ENCODE measurements at places on chromosomes 12 and 14. TPM values are rescaled to one million over a fixed set of nuclear protein-coding genes. Genes with fewer than 3 reads are reported as not detected.

DNA sequence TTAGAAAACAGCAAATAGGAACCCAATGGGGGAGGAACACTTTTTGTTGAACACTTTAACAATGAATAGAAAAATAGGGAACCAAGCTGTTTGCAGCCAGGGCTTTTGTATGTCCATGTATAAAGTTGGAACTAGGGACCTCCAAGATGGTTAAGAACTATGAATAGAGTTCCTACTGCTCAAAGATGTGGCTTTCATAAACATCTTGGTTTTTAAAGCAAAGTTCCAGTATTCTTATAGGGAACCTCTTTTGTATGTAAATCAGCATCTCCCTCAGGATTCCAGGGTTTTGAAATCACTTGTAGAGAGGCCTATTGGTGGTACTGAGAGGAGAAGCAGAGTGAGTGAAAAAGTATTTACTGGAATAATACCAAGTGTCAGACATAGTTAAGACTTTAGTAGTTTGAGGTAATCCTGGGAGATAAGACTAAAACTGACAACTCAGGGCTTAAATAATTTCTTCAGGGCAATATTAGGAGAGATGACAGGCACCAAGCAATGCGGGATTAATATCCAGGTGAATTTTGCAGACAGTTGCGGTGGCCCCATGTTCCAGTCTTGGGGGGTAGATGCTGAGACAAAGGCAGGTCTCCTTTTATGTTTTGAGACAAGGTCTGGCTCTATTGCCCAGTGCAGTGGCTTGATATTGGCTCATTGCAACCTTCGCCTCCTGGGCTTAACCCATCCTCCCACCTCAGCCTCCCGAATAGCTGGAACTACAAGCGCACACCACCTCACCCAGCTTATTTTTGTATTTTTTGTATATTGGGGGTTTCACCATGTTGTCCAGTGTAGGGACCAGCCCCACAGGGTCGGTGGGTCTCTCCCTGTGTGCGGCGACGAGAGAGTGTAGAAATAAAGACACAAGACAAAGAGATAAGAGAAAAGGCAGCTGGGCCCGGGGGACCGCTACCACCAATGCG, 10.4 kb upstream of the EID3 start:
- H3K36me3 ChIP-seq: peaks cover 57% of the 10 kb centered on the region
- peaks cover 40% of the 10 kb centered on the region for H3K4me1 ChIP-seq
- peak overlapping the region; percentile 25 for H3K27ac ChIP-seq

- no peak overlapping the region for H3K27ac ChIP-seq
- no peaks in the 10 kb centered on the region for H3K27me3 ChIP-seq
- no peak for DNase-seq
- no peak overlapping the region for H3K4me3 ChIP-seq
- H3K4me1 ChIP-seq: no peaks in the 10 kb centered on the region
- no peaks in the 10 kb centered on the region for H3K36me3 ChIP-seq
These were observed 124.4 kb downstream of the DAD1 start for GRCh38 chr14:22464422-22465142.

DNA sequence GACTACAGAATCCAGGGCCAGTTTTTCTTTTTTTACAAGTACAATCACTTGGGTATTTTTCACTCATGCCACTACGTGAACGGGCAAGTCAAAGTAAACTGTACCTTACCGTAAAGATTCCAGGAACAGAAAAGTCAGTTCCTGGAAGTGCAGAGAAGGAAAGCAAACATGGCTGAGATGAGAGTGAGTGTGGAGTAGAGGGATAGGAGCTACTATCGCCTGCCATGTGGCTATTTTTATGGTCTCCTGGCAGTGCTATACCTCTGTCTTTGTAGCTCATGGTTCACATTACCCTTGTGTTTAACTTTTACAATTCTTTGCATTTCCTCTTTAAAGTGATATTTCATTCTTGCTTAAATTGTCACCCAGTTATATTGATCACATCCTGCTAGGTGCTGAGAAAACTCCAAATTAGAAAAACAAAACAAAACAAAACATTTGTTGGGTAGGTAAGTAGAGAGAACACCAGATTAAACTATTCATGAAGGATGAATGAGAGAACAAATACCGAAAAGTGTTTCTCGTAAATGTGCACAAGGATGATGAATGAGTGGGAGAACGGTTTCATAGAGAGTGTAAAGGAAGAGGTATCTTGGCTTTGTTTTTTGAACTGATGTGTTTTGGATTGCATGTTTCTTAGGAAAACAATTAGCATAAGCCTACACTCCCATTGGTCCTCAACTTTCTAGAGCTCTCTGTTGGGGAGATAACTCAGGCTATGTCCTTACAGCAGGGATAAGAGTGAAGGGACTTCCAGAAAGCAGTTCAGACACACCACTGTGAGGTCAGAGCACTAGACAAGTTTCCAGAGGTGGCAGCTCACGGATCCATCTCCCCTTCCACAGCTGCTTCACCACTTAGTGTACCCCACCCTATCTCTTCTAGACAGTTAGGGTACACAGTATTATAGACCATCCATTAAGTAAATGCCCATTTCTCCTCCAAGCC, 163.7 kb downstream of the IPO8 start:
- no peak for DNase-seq
- H3K4me3 ChIP-seq: no peak overlapping the region
- no peak overlapping the region for H3K27ac ChIP-seq
- H3K4me1 ChIP-seq: no peaks in the 10 kb centered on the region

- no peaks in the 10 kb centered on the region for H3K27me3 ChIP-seq
- no peak for DNase-seq
- no peak overlapping the region for H3K27ac ChIP-seq
- no peaks in the 10 kb centered on the region for H3K36me3 ChIP-seq
These were observed 131.2 kb downstream of the MSRB3 start for GRCh38 chr12:65409726-65410125.

DNA sequence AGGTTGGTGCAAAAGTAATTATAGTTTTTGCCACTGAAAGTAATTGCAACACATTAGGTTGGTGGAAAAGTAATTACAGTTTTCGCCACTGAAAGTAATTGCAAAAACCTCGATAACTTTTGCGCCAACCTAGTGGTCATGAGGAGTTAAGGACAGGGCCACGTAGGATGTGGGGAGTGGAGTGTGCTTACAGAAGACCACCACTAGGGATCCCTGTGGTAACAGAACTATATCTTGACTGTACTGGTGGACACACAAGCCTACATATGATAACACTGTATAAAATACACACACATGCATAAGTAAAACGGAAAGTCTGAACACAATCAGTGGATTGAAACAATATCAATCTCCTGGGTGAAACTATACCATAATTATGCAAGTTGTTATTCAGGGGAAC, 187.4 kb upstream of the ABCD2 start:
- H3K4me3 ChIP-seq: no peak overlapping the region
- H3K4me1 ChIP-seq: no peaks in the 10 kb centered on the region
- H3K27ac ChIP-seq: no peak overlapping the region
- H3K27me3 ChIP-seq: no peaks in the 10 kb centered on the region

DNA sequence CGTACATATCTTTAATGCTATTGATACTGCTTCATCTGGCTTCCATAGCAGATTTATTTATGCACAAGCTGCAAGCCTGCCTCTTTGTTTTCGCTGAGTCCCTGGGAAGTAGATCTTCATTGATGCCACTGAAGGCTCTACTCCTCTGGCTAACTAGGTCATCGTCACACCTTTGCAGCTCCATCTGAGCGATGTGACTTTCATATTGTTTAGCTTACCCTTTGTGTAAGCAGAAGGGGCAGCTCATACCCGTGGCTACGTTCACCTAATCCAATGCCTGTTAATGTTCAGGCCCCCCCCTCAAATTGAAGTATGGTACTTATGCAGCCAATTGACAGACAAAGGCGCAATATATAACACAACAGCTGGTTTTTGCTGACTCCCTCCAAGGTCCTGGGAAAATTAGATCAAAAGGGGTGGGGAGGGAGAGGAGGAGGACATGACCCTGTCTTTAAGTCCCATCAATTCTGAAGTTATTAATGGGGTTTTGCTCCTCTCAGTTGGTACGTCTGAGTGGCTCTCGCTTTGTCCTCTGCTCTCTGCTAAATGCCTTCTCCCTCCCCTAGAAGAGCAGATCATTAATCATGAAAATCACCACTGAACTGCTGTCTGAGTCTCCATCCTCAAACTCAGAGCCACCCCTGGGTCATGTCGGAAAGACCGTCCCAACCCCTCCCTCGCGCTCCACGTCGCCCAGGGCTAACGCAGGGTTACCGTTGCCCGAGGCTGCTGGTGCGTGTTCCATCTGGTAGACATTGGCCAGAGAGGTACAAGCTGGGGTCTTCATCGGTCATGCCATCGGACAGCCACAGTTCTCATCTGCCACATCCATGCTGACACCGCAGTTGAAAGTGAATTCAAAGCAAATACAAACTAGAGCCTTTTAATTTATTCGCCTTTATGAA, 128.8 kb downstream of the ADGRD1 start:
- no peaks in the 10 kb centered on the region for H3K4me1 ChIP-seq
- no peaks in the 10 kb centered on the region for H3K36me3 ChIP-seq
- H3K27ac ChIP-seq: no peak overlapping the region
- H3K4me3 ChIP-seq: no peak overlapping the region
- DNase-seq: no peak

- no peaks in the 10 kb centered on the region for H3K4me1 ChIP-seq
- H3K27ac ChIP-seq: no peak overlapping the region
- no peak overlapping the region for H3K4me3 ChIP-seq
- no peak for DNase-seq
- H3K27me3 ChIP-seq: no peaks in the 10 kb centered on the region
These were observed 65.5 kb upstream of the SLCO1C1 start for GRCh38 chr12:20629414-20630156.

DNA sequence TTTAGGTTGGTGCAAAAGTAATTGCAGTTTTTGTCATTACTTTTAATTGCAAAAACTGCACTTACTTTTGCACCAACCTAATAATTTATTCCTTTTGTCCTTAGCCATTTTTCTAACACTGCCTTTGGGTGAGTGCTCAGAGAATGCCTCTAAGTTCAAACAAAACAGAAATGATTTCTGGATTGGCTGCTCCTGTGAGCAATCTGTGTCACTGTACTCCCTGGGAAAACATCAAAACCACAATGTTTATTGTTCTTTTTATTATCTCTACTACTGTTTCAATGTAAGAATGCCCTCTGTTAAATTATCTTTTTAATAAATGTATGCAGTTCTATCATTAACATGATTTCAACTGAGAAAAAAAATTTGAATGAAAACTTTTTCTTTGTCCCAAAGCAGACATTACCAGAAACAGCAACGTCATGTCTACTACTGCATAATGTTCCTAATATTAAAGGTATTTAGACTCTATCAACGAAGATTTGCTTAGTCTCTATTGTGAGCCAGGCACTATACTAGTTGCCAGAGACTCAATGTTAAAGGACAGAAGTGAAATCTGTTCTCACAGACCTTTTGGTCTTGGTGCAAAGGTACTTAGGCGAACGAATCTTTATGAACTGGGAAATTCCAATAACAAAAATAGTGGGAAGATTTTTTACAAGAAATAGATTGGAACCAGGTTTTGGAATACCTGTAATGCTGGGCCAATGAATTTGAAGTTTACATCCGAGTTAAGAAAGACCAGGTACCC, 6.2 kb downstream of the SLC41A2 start:
- no peak overlapping the region for H3K27ac ChIP-seq
- no peaks in the 10 kb centered on the region for H3K36me3 ChIP-seq
- H3K4me1 ChIP-seq: peaks cover 9% of the 10 kb centered on the region
- no peak for DNase-seq
- peaks cover 19% of the 10 kb centered on the region for H3K27me3 ChIP-seq

Gene SENP1
- total RNA-seq: 58.6 TPM

Gene CFAP251
- total RNA-seq: 1.1 TPM

Gene ACSM4
- total RNA-seq: not detected
